ENCODE measurements at places on chromosomes 3 and 15.

DNA sequence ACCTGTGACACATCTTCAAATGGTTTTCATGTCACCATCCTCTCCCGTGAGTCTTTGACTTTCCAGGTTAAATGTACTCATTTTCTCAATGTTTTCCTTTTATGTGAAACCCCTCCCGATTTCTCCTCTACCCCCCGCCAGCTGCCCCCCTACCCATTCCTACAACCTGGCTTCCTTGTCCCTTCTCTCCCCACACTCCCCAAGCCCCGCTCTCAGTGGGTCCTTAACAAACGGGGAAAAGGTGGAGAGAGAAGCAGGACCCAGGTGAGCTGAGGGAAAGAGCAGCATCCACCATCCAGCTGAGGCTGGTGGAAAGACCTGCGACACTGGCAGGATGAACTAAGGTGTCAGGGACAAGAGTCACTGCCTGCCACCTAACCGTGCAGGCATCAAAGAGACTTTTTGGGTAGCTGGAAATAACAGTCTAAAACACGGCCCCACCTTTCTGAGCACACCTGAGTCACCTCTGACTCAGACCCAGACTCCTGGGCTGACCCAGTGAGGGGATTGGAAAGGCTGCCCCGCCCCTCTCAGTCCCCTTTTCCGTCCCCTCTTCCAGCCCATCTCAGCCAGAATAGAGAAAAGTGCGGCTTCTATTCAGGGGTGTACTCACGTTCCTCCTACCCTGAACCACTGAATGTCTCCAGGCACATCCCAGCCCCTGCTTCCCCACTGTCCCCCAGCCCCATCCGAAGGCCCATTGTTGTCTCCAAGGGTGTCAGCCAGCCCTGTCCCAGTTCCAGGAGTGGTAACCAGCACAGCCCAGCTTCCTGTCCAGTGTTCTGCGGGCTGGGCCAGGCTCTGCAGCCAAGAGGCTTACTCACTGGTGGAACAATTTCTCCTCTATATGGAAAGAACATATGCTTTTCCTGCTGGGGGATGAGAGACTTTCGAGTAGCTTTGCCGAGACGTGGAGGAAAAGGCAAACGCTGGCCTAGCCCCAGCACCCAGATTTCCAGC is 20.4 kb downstream of the ISG20 start:
- DNase-seq = peak; percentile 60

DNA sequence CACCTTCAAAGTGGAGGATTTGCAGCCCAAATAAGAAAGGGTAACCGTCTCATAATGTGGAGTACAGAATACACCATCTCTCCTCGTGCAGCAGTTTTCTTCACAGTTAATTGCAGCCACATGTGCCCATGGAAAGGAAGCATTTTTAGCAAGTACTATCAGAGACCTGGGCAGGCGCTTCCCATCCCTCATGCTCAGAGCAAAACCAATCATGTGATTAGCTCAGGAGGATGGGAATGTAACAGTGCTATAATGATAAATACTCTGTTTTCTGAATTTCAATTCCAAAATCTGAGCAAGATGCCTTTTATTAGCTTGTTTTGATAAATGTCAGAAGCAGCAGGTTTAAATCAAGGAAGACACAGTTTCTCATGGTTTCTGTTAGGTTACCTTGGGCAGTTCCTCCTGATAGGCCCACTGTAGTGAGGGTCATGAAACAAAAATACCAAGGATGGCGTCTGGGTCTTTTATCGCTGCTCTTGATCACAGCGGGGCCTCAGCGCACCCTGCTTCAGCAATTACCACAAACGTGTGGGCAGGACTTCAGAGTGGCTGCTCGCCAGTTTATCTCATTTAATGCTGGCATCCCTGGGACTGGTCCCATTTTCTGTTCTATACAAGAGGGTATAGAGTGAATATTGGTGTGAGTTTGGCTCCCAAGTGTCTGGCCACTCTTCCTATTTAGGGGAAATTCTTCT is 92.6 kb upstream of the VGLL4 start:
- DNase-seq = no peak

- no peak for DNase-seq
These were observed 274.1 kb downstream of the SHQ1 start for GRCh38 chr3:72574144-72574543.

- DNase-seq = no peak
These were observed 99.0 kb downstream of the MEGF11 start for GRCh38 chr15:66154581-66154980.

DNA sequence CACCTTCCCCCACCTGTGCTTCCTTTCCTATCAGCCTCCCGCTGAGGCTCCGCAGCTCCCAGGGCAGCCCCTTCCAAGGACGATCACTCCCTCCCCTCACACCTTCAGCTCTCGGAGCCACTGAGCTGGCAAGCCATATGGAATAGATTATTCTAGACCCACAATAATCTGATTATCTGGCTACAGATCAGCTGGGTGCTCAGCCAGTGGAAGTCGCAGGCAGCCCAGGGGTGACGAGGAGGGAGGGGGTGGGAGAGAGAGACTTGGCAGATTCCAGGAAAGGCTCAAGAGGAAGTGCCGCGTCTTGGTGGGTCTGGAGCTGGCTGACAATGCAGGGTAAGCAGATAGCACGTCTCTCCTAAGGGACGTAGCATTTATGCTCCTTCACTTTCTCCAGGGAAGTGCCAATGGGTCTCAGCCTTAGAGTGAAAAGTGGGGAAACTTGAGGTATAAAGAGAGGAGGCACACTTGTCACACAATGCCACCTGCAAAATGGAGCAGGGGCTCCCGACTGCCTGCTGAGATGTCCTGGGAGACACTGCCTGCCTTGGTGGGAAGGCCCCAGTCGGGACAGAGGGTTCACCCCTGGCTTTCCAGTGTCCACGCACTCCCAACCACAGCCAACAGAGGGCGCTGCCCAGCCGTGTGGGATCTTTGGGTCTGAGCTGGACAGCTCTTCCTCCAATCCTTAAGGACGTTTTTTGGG is 9.4 kb upstream of the MESP1 start:
- peak; percentile 51 for DNase-seq

DNA sequence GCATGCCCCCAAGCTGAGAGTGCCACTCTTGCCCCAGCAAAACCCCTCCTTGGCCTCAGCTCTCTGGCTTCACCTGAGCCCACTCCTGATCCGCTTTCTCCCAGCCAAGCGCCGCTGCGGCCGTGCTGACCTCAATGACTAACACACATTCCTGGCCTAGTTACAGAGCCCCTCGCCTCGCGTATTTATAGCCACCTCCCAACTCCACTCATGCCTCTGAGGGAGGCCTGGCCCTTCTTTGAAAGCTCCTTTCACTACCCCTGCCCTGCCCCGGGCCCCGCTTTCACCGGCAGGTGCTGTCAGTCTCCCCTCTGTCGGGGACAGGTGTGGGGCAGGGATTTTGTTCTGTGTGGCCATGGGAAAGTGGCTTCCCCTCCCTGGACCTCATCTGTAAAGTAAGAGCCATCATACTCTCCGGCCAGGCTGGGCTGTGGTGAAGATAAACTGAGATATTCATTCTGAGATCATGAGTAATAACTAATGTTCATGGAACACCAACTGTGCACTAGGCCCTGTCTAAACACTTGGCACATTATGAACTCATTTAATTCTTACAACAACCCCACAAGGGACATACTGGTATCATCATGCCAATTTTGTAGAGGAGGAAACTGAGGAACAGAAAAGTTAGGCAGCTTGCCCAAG is 13.2 kb upstream of the ATP2B2 start:
- DNase-seq = peak; percentile 90

DNA sequence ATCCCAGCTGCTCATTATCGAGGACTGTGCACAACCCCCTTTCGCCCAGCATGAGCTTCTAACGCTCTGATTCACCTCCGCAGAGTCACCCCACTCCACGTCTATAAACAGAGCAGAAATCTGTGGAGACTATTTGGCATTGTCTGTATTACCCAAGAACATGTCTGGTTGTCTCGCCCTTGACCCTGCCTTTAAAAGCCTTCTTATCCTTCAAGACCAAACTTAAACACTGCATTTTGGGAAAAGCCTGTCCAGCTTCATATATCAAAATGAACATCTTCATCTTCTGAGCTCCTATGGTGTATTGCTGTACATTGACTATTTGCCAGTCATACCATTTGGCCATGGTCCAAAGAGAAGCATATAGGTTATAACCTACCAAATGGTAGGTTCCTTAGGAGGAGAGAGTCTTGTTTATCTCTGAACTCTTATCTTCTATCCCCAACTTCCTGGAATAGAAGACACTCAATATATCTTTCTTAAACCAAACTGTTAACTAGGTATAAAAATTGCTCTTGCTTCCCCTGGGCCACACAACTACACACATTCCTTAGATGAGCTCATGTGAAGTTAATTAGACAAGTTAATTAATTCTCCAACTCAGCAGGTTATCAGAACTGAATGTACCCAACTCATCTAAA is 90.1 kb downstream of the FBN1 start:
- peak; percentile 96 for DNase-seq

DNA sequence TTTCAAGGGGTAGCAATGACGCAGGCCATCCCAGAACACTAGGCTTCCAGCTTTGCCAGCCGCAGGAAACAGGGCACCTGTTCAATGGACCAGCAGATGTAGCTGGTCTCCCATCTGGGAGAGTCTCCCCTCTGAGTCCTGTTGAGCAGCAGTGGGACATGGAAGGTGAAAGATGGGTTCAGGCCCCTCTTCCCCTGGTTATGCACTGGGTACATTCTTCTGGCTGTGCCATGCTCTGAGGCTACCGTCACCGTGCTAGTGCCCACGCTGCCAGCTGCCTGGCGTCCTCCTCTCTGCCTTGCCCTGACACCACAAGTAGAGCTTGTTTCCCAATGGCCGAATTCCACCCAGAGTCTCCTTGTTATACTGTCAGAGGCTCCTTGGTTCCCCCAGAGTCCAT is 63.1 kb downstream of the TLE3 start:
- no peak for DNase-seq

GRCh38 chr3:64595253-64595694 is 92.5 kb downstream of the ADAMTS9 start:
- DNase-seq = peak; percentile 94

DNA sequence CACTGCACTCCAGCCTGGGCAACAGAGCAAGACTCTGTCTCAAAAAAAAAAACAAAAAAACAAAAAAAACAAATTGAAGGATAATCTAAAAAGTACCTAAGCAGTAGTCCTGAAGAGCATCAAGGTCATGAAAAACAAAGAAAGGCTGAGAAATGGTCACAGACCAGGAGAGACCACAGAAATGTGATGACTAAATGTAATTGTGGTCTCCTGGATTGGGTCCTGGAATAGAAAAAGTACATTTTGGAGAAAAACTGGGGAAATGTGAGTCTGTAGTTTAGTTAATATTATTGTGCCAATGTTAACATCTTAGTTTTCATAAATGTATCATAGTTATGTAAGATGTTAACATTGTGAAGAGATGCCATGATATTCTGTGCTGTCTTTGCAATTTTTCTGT is 267.5 kb upstream of the NR2E3 start:
- no peak for DNase-seq

DNA sequence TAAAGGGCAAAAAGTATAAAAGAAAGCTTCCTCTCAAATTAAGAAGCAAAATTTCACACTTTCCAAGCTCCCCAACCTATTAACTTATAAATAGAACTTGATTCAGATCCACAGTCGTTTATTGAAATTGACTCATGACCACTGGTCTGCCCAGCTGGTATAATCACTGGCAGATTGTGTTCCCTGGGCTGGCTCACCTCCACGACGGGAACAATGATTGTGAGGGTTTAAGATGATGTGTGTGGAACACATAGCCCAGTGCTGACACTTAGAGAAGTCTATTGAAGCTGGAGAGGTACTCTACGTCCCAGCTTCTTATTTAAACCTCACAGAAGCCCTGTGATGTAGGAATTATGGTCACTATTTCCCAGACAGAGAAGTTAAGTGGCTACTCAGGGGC is 90.4 kb downstream of the MB21D2 start:
- no peak for DNase-seq

- no peak for DNase-seq
These were observed 52.7 kb downstream of the VGLL4 start for GRCh38 chr3:11591002-11591355.

- no peak for DNase-seq
These were observed 69.4 kb downstream of the ITPR1 start for GRCh38 chr3:4562595-4562994.

DNA sequence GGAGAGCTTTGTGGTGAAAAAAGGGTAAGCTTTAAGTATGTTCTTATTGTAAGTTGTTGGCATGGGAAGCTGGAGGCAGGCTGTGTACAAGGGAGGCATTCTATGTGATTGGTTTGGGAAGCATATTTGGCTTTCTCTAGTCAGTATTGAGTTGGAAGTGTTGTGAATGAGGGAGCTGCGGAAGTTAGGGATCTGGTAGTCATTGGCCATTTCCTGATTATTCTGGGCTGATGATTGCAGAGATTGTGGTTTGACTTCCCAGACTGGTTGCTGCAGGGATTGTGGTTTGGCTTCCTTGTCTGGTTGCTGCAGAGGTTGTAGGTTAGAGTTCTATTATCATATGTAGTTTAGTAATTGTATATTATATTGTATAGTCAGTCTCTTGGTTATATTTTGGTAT is 21.0 kb downstream of the STXBP5L start:
- DNase-seq = no peak

- no peak for DNase-seq
These were observed 25.4 kb upstream of the THRB start for GRCh38 chr3:24520101-24520495.

DNA sequence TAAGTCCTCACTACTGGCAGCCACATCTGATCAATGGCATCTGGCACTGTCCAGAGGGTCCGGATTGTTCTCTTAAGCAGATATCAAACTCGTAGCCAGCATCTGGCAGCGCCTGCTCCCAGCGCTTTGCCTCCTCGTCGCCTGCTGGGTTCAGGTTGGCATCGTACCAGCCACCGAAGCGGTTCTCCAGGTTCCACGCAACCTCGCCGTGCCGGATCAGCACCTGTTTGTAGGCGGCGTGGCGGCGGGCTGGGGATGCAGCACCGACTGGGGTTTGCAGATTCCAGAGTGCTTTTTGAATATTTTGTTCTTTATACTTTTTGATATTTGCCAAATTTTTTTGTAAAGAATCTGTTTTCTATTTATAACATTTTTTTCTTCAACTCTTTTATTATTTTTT is 111.6 kb downstream of the NR2F2 start:
- DNase-seq = no peak

DNA sequence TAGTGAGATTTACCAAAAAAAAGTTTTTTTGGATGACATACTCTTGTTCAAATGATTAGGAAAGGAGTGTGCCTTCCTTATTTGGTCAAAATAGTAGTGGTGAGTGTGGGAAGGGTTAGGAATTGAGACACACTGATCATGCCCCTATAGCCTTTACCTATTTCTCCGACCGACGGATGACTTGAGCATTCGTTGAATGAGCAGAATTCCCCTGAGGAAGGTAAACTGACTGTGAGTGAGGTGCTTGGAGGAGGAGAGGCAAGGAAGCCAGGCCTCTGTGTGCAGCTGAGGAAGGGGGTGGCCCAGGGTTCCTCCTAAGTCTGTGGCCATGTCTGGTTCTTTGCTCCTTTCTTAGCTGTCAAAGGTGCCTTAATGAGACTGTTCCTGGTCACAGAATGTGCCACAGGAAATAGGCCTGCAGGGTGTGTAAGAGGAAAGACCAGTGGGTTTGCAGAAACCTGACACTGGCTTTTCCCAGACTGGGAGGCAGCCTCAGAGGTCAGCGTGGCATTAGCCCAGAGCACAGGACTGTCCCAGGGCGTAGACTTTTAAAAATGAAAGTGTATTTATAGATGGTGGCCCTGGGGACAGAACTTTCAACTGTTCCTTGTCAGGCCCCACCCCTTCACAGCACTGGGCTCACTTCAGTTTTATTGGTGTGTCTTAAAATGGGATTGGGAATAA is 307.7 kb upstream of the C2CD4B start:
- no peak for DNase-seq
